ENCODE measurements at places on chromosomes 6 and 20.

DNA sequence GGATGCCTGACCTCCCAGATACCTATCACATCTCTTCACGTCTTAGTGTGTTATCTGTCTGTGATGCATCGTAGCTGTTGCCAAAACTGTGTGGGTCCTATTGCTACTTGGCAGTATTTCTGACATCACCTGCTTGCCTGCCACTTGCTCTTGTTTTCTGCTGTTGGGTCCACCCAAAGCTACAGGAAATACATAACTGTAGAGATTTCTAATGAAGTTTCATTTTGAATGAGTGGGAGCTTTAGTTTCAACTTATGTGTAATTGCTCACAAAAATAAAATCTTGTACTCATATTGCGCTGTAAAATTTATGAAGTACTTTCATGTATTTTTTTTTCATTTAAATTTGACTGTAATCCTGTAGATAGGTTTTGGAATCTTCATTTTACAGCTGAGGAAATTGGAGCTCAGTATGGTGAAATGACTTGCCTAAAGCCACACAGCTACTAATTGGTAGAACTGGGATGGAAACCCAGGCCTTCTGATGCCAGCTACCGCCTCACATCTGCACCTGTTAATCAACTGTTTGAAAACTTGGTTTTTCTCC, 113.6 kb upstream of the MAN1A1 start:
- no peak for DNase-seq

GRCh38 chr6:27049863-27050781, 197.4 kb upstream of the PRSS16 start:
- DNase-seq = no peak

DNA sequence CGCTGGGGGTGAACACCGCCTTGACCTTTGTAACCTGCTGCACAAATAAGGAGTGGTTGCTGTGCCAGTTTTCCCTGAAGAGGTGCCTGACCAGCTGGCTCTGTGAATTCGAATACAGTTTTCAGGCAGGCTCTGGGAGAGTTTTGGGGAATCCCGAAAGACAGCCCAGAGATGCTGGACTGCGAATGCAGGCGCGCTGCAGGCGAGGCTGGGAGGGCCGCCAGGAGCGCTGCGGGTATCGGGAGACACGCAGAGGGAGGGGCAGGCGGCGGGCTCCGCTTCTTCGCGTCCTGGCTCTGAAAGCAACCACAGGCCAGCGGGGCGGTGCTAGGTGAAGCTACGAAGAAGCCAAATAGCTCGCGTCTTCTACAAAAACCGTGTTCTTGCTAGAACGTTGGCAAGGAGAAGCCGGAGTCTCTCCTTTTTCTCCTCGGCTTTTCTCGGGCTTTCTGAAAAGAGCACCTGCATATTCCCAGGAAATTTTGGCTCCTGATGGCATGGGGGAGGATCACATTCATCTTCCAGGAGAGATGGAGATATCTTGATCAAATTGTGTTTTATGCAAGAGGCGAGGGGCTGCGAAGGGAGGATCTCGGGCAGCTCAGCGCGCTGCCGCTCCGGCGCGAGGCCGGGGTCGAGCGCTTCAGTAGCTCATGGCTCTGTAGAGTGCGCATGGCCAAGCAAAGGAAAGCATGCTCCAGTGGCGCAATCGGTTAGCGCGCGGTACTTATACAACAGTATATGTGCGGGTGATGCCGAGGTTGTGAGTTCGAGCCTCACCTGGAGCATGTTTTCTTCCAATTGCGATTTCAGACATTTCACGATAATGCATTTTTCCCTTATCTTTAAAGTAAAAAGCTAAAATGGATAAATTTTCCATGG, 158.1 kb upstream of the ZNF184 start:
- DNase-seq = no peak

DNA sequence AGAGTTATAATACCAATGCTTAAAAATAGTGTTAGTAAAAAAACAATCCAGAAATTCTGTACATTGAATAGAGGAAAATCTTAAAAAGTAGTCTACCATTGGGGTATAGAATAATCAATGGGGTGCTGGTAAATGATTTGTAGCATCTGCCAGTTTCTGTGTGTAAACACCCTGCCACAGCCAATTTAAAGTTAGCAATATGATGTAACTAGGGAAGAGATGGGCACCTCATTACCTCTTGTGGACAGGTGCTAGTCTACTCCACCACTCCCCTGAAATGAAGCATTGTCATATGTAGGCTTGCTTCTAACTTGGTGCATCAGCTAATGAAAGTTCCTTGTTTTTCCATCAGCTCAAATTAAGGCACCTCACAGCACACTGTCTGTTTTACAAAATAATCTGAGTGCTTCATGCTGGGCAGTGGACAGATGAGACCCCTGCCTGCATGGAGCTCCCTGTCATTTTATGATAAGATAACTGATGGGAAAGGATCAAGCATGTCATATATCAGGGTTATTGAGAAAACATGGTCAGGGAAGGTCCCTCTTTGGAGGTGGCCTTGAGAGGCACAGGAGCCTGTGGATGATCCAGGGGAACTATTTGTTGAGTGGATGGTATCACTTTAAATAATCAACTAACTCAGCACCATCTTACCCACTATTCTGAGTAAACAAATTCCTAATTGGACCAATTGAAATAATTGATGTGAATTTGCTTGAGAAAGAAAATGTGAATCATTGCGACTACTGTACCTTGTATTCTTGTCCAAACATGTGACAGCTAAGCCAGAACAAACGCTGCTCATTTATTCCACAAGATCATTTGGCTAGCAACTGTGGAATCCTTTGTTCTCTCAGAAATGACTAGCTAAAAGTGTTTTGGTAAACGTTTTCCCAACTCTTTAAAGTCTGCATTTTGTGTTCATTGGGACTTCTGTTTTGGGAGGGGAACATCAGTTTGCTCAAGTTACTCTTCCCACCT, 45.9 kb upstream of the CSE1L start:
- no peak for DNase-seq

GRCh38 chr6:8549074-8549790, 113.9 kb upstream of the SLC35B3 start:
- DNase-seq = no peak

DNA sequence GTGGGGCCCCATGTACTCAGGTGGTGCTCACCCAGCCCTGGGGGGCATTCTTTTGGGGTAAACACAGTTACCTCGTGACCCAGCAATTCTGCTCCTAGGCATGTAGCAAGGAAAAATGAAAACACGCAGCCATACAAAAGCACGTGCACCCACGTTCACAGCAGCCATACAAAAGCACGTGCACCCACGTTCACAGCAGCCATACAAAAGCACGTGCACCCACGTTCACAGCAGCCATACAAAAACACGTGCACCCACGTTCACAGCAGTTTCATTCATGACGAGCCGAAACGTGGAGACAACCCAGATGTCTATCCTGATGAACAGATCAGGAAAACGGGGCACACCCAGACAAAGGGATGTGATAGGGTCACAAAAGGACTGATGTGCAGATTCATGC, 57.1 kb downstream of the YTHDF1 start:
- DNase-seq = no peak

DNA sequence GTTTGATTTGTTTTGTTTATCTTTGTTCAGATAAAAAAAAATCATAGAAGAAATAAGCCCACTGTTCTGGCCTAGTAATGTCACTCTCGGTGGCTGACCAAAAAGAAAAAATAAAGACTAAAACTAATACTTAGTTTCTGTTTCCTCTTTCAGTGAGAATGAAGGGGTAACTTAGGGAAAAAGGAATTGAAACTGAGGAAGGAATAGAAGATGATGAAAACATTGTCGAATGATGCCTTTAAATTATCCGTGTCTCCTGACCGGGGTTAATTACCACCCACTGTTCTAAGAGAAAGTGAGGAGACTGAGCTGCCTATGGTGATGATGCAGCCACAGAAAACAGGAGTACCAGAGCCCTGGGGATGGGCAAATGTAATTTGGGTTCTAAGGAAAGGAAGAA, 73.1 kb downstream of the PTCHD4 start:
- no peak for DNase-seq

DNA sequence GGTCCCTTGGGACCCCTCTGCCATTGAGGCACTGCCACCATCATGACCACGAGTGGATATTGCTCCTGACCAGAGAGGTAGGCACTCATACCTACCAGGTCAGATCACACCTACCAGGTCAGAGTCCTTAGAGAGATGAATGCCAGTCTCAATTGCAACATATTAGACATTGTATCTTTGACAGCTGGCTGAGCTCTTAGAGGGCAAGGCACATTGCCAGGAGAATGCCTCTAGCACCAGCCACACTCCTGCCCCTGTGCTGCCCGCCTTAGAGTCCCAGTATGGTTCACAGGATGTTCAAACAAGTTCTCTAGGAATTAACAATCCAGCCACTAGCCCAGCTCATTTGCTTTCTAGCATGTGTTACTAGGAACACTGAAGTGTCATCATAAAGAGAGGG, 65.9 kb downstream of the TMEM244 start:
- DNase-seq = no peak

DNA sequence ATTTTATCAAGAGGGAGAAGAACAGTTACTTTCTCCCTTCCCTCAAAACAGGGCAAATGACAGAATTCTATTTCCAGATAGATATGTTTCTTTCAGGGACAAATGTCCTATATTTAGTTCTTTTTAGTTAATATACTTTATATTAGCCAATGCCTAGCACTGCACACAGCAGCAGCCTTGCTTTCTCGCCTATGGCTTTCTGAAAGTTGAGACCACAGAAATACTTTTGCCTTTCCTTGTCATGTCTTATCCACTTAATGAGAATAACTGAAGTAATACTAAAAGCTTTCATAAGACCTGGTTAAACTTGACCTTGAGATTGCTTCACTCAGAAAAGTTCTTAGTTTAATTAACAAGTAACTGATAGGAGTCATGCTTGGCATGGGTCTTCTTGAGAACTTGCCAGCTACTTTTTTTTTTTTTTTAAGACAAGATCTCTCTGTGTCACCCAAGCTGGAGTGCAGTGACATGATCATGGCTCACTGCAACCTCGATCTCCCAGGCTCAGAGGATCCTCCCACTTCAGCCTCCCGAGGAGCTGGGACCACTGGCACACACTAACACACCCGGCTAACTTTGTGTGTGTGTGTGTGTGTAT, 159.3 kb downstream of the CDKAL1 start:
- DNase-seq = no peak

GRCh38 chr6:150466196-150466595, 97.4 kb downstream of the IYD start:
- DNase-seq = no peak

DNA sequence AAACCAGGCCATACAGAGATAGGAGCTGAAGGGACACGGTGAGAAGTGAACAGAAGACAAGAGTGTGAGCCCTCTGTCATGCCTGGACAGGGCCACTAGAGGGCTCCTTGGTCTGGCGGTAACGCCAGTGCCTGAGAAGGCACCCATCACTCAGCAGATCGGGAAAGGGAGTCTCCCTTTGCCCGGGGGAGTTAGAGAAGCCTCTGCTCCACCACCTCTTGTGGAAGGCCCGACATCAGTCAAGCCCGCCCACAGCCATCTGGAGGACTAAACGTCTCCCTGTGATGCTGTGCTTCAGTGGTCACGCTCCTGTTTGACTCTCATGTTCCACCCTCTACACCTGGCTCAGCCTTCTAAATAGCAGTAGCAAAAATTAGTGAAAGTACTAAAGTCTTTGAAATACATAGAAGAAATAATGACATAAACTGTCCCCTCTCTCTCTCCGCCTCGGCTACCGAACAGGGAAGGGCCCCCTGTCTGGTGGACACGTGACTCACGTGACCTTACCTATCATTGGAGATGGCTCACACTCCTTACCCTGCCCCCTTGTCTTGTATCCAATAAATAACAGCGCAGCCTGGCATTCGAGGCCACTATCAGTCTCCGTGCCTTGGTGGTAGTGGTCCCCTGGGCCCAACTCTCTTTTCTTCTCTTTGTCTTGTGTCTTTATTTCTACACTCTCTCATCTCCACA, 66.7 kb downstream of the RPP21 start:
- no peak for DNase-seq

DNA sequence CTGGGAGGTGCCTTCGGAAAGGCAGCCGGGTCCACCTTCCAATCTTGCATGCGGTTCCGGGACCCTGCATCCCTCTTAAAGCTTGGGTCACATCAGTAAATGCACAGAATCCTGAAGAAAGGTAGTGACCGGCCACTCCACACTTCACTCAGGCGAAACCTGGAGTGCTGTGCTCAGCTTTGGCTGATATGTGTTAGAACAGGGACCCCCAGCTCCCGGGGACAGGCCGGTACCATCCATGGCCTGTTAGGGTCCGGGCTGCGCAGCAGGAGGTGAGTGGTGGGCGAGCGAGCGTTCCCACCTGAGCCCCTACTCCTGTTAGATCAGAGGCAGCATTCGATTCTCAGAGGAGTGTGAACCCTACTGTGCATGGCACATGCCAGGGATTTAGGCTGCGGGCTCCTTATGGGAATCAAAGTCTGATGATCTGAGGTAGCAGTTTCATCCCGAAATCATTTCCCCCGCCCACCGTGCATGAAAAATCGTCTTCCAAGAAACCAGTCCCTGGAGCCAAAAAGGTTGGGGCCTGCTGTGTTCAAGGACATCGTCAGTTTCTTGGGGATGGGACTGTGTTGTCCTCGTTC, 143.0 kb downstream of the ERMARD start:
- no peak for DNase-seq

- DNase-seq = no peak
Measured at GRCh38 chr6:102390541-102390940, 997.0 kb downstream of the GRIK2 start.

DNA sequence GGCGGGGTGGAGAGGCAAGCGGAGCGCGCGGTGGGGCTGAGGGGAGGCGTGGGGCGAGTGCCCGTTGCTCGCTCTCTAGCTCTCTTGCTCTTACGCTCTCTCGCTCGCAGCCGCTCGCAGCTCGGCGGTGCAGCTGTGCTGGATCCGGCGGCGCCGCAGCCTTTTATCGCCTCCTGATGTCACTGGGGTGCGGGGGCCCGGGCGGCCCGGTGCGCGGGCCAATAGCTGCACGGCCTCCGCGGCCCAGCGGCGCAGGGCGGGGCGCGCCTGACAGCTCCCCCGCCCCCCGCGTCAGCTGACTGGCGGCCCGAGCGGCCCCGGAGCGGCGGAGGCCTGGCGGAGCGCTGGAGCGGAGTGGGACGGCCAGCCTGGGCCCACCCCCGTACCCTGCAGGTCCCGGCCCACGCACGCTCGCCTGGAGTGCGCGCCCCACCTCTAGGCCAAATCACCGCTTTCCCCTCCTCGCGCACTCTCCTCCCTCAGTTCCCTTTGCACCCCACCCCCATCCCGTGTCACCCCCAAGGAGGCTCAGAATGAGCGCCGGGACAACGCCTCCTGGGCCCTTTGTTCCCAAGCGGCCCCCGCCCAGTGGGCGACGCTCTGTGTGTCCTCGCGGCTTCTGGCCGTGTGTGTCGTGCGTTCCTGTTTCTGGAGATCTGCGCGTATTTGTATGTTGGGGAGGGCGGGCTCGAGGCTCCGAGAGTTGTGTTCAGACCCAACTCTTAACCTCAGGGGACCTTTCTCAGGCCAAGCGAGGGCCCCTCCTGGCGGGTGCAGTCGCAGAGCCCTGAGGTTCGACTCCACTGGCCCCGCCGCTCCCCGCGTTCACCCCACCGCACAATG, at the start of gene MAFB:
Gene MAFB, minus strand, starts transcription at position 137 of the 843 bp plus-strand sequence. CDS start 386 bp downstream, outside the sequence.
- DNase-seq = peak; percentile 45

- no peak for DNase-seq
Measured at GRCh38 chr6:6697620-6698019, 109.1 kb downstream of the LY86 start.

All from amniotic stem cell (primary cell).